ENCODE measurements at places on chromosomes 4 and X.

GRCh38 chr4:109588176-109588575, 28.1 kb downstream of the MCUB start:
- DNase-seq = no peak

GRCh38 chr4:173013232-173013930, 155.2 kb upstream of the GALNT7 start:
- peak; percentile 42 for DNase-seq

- no peak for DNase-seq
Measured at GRCh38 chr4:148376151-148376550, 66.1 kb downstream of the NR3C2 start.

DNA sequence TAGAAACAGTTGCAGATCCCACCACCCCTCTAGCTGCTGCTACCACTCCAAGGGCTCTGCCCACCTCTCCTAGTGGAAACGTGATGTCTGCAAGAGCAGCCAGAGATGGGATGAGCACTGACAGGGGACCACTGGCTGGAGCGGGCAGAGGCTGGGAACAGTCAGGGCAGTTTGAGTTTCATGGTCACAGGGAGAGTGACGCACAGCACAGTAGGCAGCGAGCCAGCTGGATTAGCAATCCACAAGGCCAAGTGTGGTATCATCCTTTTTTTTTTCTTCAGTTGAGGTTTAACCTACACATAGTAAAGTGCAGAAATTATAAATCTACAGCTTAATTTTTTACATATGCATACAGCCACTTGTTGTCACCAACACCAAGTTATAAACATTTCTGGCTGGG, 6.4 kb upstream of the SCML2 start:
- no peak for DNase-seq

DNA sequence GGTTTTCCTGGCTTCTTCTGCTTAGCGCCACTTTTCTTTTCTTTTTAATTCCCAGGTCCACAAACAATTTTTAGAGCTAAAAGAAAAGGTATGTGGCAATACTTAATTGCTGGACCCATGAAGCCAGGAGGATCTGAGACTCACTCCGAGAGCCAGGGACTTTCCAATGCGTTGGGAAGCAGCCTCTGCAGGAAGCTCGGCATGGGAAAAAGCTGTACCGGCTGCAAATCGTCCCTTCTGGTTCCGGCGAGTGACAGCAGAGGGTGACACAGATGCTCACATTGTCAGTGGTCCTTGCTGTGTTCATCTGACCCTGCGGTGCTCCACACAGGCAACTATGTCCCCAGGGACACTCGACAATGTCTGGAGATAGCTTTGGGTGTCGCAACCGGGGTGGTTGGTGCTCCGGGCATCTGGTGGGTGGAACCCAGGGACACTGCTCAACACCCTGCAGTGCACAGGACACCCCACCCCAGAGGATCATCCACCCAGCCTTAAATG, 164.0 kb downstream of the PRKX start:
- DNase-seq = no peak

DNA sequence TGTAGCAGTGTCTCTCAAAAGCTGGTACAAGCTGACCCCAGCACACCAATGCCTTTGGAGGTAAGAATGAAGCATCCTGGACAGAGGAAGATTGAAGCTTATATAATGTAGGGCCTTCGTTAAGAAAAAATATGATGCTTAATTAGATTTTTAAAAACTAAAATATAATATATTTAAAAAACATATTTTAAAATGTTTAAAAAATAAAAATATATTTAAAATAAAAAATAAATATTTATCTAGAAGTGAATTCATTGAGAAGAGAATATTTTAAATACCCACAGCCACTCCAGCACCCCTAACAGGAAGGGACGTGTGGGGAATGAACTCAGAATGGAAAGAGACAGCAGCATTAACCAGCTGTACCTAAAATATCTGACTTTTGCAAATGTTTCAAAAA, 65.1 kb upstream of the DDX53 start:
- DNase-seq = no peak

DNA sequence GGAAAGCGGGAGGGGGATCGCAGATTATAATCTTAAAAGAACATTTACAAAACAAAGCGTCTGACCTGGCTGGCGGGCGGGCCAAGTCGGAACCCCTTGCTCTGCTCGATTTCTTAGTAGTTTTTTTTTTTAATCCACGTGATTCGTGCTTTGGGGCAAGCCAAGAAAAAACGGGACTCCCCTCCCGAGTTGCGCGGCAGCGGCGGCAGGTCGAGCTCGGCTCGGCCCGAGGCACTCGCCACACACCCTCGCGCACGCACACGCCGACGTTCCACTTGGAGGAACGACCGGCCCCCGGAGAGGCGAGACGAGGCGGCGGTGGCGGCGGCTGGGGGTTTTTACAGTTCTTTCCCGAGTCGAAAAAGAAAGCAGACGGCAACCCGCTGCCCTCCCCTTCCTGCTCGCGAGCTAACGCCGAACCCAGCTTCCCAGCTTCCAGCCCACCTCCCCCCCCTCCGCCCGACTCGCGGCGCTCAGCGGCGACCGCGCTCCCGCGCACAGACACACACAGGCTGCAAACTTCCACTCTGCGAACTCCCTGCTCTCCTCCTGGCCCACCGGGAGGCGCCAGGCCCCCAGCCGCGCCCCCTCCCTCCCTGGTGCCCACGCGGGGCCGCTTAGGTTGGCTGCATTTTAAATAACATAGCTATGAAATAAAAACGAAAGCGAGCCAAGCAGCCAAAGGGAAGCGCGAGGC, 1.2 kb downstream of the BCOR start:
- no peak for DNase-seq

GRCh38 chrX:54921427-54922021, 900 bp downstream of the TRO start:
- no peak for DNase-seq

DNA sequence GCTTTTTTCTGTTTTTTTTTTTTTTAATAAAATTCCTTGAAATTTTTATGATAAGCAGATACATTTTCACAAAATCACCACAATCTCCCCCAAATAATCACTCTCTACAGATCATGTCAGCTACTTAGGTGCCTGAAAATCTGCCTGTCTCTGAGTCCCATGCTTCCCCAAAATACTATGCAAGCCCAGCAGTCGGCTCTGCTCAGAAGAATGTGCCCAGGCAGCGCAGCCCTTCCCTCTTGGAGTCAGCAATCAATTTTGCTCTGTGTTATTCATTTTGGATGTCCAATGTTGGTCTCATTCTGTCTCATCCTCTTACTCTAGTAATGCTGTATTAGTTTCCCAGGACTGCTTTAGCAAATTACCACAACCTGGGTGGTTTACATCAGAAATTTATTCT, 24.9 kb upstream of the C1QTNF7 start:
- no peak for DNase-seq

DNA sequence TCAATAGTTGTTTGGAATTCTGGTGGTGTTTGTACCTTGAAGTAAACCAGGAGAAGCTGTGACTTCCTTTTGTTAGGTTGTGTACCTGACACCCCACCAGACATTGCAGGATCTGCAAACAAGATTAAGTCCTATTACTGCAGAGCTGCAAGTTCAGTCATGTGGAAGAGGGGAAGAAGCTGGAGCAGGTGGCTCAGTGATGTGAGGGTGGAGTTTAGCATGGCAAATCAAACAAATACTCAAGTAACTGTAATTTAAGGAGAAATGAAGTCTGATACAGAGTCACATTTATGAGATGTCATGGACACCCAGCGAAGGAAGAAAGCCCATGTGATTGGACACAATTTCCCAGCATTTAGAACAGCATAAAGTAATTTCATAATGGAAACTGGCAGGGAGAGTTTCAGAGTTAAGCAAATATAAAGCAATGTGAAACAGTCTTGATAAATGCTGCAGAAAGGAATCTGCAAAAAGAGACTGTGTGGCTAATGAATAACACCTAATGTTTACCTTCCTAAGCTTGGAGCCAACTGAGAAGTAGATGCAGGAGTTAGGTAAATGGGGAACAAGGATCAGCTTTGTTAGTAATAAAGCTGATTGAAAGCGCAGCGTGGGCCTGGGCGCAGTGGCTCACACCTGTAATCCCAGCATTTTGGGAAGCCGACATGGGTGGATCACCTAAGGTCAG, 249.1 kb downstream of the GBA3 start:
- peak; percentile 13 for DNase-seq

GRCh38 chr4:25883565-25883964, 20.8 kb upstream of the SEL1L3 start:
- DNase-seq = no peak

DNA sequence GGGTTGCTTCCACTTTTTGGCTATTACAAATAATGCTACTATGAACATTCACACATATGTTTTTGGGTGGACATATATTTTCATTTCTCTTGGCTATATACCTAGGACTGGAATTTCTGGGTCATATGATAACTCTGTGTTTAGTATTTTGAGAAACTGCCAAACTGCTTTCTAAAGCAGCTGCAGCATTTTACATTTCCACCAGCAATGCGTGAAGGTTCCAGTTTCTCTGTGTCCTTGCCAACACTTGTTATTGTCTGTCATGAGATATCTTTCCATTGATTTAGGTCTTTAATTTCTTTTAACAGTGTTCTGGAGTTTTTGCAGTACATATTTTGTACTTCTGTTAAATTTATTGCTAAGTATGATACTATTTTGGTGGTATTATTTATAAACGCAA, 48.3 kb downstream of the CLCN5 start:
- no peak for DNase-seq

- no peak for DNase-seq
Measured at GRCh38 chr4:137370679-137371078, 161.6 kb downstream of the PCDH18 start.

DNA sequence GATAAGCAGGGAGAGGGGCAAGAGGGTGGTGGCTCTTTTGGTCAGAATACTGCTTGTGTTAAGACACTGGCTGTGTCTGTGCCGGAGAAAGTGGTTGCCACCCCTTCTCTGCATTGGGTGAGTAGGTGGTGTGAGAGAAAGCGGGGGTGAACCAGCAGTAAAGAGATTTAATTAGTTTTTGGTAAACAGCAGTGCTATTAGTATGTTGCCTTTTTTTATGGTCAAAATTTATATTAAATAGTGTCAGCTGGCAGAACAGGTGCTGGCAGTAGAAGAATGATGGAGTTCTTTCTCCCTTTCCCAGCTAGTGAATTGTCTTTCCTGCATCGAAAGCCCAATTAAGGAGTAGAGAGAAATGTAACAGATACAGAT, 181.6 kb downstream of the LARP7 start:
- no peak for DNase-seq

DNA sequence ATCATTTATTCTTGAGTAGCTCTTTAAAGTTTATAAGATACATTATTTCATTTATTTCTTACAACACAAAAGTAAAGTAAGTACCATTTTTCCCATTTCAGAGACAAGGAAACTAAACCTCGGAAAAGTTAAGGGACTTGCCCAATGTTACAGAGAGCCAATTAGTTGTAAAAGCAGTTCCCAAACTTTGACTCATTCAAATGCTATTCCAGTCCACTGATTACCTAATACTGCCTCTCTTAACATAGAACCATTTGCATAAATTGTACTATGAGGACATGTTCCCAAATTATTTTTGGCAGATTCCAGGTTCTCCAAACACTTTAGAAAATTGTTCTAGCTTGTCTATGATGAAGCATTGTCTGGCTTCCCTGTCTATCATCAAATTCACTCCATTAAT, 45.6 kb upstream of the GRIA3 start:
- DNase-seq = no peak

DNA sequence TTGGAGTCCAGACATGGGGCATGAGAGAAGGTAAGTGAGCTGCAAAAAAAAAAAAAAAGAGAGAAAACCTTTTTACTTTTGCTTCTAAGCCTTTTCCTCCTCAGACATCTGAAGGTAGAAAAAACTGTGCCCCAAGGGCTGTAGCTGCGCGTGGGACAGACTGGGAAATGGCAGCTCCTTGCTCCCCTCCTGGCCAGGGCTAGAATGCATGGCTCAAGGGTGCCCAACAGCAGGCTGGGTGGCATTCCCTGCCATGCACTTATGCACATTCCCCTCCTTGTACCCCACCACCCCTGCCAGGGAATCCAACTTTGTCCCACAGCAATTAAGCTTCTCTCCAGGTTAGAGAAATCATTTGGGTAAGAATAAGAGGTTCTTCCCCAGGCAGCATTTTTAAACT, 421.2 kb downstream of the TRAM1L1 start:
- DNase-seq = no peak

DNA sequence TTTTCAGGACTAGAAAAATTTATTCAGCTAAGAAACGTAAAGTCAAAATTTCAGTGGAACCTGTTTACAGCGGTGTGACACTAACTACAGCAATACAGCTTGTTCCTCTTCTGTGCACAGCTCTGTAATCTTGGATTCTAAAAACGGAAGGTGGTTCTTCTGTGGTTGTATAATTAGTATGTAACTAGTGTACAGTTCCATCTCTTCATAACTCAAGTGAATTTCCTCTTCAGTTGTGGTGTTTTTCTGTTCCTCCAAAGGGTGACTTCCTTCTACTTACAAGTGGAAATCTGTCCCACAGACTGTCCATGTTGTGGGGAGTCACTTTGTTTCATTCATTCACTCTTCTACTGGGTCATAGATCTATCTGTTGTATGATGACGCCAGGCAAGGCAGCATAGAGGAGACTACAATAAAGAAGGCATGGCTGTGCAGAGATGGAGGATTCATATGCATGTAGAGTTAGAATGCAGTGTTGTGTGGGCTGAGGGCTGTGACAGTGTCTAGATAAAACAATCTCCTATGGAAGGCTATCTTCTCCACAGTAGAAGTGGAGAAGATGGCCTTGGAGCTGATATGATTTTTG, 5.4 kb downstream of the DAPP1 start:
- DNase-seq = no peak

- DNase-seq = peak; percentile 62
Measured at GRCh38 chr4:158193171-158193749, 17.0 kb upstream of the TMEM144 start.

GRCh38 chrX:95626748-95627147, 1057.9 kb upstream of the DIAPH2 start:
- DNase-seq = no peak

- DNase-seq = no peak
Measured at GRCh38 chrX:7059214-7059838, 88.2 kb upstream of the STS start.

DNA sequence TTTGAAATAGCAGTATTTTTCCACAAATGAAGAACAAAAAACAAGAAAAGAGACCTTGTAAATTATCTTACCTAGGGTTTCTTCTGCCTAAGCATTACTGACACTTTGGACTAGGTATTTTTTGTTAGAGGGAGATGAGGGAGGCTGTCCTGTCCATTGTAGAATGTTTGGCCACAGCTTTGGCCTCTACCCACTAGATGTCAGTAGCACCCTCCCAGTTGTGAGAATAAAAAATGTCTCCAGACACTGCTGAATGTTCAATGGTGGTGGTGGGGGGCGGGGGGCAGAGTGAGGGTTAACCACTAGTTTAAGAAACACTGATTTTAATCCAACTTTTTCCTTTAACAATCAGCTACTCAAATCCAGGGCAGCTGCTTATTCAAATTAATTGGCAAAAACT, 25.8 kb downstream of the OTUD4 start:
- peak; percentile 42 for DNase-seq

DNA sequence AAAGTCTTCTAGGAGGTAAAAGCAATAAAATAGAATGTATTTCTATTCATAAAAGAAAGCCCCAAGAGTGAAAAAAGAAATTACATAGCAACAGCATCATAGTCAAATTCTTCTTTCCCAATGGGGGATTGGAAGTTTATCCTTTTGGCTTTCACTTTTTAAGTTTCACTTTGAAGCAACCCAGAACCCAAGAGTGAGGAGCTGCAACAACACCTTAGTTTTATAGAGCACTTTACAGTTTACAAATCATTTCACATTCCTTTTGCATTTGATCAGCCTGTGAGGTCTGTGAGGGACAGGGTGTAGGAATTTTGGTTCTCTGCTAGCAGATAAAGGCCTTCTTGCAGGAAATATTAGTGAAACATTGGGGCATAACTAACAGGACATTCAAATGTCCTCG, 112.0 kb upstream of the NDP start:
- no peak for DNase-seq
